ENCODE measurements at places on chromosomes 16 and 17. TPM values are rescaled to one million over a fixed set of nuclear protein-coding genes. Genes with fewer than 3 reads are reported as not detected.

- no peak for DNase-seq
Observed at GRCh38 chr17:39715375-39716072, 14.8 kb downstream of the MIEN1 start.

DNA sequence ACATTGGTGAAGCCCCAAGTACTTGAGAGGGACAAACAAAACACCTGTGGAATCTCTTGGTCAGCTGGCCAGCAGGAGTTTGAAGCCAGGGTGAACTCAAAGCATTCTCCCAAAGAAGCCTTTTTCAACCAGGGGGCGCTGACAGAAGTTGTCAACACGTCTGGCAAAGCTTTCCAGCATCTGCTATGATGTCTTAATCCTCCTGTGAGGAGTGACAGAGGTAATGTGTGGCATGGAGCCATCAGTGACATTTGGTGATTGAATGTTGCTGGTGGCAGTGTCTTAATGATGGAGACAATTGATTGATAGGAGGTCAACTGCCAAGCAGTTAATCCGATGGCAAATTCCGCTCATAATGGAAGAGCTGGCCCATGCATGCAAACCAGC lies 257.6 kb upstream of the HSBP1 start:
- DNase-seq = no peak

DNA sequence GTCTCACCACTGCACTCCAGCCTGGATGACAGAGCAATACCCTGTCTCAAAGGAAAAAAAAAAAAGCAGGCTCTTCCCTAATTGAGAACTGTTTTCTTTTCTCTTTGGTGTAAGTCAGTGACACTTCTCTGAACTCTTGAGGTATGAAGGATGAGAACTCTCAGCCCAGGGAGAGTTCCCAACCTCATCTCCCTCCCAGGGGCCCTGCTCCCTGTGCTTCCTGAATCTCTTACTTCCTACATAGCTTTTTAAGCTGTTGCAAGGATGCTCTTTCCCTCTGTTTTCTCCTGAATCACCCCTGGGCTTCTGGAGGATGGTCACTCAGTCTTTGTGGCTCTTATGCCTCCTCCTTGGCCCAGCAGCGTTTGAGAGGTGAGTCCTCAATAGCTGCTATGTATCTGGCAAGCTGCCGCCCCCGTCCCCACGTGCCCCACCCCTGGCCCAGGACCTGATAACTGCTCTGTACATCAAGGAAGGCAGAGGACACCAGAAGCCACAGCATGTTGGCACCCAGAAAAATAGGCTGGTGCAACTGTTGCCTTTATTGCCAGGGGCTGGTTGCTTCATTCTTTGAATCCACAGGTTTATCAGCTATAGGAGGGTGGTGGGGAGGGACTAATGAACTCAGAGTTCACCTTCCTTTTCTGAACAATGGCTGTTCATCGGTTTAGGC lies 24.0 kb downstream of the IGF2BP1 start:
- DNase-seq = no peak

GRCh38 chr17:31401456-31402254 lies 10.2 kb downstream of the RAB11FIP4 start:
- no peak for DNase-seq

- no peak for DNase-seq
Observed at GRCh38 chr16:50602531-50603205, 54.5 kb downstream of the NKD1 start.

DNA sequence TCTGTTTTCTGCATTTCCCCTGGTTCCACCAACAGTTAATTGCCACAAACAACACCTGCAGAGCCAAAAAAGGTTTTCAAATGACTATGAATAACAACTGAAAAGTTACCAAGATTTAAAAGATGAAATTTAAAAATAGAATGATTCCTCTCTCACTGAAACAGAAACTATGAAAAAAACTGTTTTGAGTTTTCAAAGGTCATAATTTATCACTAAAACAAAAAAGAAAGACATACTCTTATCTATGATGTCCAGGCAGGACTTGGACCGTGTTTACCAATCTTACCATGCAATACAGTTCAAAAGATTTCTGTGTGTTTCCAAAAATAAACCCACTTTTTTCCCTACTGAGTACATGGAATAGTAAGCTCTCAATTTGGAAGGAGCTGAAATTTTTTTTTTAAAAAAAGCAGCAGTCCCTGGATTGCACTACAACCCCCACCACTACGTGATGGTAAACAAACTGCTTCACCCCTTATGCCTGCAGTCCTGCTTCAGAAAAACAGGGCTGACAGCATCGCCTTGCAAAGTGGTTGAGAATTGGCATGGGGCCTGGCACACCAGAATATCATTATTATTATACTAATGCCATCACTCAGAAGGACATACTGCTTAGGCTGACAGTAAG lies 8.5 kb downstream of the TXNDC11 start:
- DNase-seq = no peak

CCL3 gene
- total RNA-seq = not detected

PLXDC1 gene
- total RNA-seq = 0.10 TPM

BIRC5 gene
- total RNA-seq = 138 TPM

PLEKHH3 gene
- 19.4 TPM for total RNA-seq

MYH2 gene
- total RNA-seq = not detected

All from NCI-H460 (cell line).